ENCODE measurements at places on chromosomes 2 and 18.

GRCh38 chr2:63073994-63074393, 23.4 kb downstream of the OTX1 start:
- DNase-seq = no peak

DNA sequence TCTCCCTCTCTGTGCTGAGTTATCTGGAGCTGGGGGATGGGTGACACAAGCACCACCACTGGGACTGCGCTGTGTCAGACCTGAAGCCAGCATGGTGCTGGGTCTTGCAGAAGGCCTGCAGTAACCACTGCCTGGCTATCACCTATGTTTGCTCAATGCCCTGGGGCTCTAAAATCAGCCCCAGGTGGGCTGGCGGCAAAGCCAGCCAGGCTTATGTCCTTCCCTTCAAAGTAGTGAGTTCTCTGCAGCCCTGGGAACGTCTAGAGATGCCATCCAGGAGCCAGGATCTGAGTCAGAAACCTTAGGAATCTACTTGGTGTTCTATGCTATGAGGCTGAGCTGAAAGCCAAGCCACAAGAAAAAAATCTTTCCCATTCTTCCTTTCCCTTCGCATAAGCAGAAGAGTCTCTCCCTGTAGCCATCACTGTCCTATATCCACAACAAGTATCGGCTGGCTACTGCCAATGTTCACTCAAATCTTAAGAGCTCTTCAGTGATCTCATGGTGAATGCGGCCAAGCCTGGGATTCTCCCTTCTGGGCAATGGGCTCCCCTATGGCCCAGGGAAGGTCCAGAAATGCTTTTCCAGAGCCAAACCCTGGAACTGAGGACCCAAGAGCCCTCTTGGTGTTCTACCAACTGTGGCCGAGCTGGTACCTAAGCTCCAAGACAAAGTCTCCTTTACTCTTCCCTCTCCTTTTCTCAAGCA, 248.7 kb downstream of the ZNF385B start:
- no peak for DNase-seq

DNA sequence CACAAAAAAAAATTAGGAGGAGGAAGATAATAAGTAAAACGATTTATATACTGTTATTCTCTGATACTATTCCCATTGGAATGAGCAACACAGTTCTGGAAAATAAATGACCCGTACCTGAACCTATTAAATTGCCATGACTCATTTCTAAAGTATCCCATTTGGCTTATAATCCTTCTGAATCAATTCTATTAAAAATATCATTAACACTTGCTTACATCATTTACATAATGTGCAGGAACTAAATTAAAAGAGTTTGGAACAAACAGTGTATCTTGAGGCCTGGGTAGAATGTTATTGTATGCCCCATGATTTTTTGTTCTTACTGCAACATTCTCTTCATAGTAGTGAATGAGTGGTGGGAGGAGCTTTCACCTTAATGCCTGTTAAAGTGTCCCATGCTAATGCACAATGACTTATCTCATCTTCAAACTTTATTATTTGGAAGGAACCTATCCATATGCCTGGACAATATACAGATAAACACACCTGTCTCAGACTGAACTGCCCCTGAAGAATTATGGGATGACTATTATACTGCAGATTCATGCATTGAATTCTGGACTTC, 549.9 kb upstream of the ACVR2A start:
- DNase-seq = no peak

GRCh38 chr2:14554849-14555545, 77.5 kb upstream of the LRATD1 start:
- DNase-seq = no peak

DNA sequence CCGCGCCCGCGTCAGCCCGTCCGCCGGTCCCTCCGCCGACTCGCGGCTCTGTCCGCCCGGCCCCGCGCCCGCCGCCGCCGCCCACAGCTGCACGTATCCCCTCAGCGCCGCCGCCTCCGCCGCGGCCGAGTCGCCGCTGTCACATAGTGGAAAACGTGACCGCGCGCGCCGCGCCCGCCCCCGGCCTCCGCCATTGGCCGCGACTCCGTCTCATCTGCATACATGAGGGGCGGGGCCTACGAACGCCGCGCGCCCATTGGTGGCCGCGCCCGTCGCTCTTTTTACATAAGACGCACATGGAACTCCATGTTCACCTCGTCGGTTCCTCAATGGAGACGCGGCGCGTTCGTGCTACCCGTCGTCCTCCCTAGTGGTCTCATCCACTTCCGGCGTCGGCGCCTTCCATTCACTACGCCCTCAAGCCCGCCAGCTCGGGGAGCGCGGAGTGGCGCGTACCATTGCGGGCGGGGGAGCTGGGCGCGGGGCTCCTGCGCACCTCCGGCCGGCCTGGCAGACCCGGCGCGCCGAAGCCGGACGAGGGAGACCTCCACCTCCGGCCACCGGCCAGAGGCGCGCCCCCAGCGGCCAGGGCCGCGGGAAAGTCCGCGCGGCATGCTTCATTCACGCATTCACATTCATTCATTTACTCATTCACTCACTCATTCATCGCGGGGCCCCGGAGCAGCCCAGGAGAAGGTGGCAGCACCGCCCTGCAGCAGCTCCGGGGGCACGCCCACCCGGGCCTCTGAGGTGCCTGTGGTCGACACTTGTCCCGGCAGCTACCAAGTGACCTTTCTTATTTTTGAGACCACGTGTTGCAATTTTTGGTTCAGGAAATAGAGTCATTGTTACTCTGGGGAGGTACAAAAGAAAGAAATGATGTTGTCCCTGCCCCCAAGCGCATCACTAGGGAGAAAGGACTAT, 502 bp upstream of the PER2 start:
- peak; percentile 80 for DNase-seq

GRCh38 chr2:166516712-166517303, 22.8 kb upstream of the SCN7A start:
- no peak for DNase-seq

GRCh38 chr2:24307961-24308360, 52.4 kb downstream of the ITSN2 start:
- DNase-seq = no peak

GRCh38 chr18:58042826-58043490, 1.1 kb upstream of the NEDD4L start:
- DNase-seq = no peak

GRCh38 chr2:142180820-142181533, 50.2 kb upstream of the LRP1B start:
- DNase-seq = no peak

DNA sequence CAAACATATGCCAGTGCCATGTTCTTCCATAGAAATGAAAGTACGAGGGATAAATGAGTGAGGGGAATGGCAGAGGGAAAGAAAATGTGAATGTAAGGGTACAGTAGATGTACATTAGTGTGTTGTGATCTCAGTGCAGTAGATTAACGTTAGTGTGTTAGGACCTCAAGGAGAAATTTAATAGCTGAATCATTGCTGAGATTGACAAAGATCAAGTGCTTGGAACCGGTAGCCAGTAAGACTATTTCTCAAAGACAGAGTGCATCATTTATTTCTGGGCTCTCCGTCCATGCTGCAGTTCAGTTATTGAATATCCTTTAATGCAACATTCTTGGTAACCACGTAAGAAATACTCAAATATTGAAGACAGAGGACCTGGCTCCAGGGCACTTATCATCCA, 246.0 kb downstream of the PTPRM start:
- no peak for DNase-seq

DNA sequence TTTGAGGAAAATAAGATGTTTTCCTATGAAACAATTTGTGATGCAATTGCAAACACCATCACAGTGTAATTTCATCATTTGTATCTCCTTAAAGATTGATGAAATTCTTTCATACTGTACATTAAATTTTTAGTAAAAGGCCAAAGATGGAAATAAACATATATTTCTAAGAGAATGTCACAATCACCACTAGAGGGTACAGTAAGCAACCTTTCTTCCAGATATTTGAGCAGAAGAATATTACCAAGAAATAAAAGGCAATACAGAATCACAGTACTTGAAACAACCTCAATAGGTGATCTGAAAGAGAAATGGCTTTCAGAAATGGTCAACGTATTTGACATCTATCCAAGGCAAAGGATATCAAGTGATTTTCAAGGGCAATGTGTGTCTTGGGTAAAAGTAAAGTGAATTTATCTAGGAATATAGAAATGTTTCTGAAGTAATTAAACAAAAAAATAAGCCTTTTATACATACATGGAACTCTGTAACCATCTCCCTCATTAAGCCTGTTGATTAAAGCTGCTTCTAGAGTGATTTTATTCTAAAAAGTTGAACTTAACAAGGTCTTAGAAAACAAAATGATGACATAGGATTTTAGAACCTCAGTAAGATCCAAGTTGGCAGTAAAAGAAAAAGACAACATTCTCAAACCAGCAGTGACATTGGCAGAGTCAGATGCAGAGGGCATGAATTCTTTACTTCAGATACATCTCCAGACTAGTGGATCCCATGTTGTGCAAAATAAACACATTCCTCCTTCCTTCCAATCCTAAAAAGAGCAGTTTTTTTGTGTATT, 90.3 kb upstream of the SESTD1 start:
- DNase-seq = no peak

DNA sequence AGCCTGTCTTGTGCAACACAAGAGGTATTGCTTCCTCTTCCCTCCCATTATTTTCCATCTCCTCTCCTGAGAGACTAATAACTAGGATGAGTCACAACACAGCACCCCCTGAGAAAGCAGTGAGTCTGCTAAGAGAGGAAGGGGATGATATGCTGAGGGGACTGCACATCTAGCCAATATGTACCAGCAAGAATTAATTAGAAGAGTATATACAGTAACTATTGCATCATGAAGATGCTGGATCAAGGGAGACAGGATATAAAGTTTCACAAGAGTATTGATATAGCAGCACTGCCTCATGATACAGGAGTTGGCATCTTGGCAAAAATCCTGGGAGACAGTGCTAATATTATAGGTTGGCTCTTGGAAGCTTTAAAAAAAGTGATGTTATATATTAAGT, 289.9 kb upstream of the RBMS1 start:
- no peak for DNase-seq

- DNase-seq = no peak
Observed at GRCh38 chr2:237980751-237981150, 13.9 kb downstream of the UBE2F start.

- no peak for DNase-seq
Observed at GRCh38 chr2:57080035-57080434, 896.2 kb downstream of the CCDC85A start.

DNA sequence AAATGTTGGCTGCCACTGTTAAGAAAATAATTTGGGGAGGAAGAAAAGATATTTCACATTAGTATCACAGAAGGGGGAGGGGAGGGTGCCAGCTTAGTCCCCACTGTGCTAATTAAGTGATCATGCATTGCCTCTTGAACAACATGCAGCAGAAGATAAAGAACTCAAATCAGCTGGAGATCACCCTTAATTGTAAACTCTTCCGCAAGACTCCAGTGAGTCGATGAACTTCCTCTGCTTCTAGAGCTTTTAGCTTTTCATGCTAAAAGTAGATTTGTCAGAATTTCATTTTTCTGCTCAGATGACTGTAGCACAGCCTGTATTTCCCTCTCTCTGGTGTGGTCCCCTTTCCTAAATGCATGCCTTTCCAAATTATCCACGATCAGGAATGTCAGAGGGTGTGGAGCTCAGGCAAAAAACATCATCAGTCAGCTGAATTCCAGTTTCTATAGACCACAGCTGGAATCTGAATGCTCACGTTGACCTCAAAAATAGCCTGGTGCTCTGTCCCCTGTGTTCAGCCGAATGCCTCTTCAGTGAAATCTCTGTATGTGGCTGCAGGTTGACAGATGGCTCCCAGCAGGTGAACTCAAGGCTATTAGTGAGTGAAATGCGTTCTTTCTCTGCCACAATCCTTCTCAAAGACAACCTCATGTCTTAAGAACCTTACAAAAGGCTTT, 156.8 kb upstream of the UNC80 start:
- no peak for DNase-seq

GRCh38 chr2:76867854-76868253, 654.3 kb downstream of the LRRTM4 start:
- DNase-seq = no peak

DNA sequence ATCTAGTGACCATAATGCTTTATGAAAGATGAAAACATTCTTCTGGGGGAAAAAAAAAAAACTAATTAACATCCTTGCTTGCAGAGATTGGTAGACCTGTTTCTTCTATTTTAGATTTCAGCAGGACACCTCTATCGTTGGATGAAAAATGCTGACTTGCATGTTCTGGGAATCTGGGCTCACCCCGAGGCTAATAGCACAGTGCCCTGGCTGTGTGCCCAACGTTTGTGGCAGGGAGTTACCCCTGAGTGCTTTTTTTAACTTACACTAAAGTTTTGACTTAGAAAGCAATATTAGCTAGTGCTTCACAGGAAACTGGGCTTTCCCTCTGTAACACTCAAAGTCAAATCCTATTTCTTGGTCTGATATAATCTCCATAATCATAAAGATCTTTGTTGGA, 233.2 kb downstream of the SLC8A1 start:
- no peak for DNase-seq

DNA sequence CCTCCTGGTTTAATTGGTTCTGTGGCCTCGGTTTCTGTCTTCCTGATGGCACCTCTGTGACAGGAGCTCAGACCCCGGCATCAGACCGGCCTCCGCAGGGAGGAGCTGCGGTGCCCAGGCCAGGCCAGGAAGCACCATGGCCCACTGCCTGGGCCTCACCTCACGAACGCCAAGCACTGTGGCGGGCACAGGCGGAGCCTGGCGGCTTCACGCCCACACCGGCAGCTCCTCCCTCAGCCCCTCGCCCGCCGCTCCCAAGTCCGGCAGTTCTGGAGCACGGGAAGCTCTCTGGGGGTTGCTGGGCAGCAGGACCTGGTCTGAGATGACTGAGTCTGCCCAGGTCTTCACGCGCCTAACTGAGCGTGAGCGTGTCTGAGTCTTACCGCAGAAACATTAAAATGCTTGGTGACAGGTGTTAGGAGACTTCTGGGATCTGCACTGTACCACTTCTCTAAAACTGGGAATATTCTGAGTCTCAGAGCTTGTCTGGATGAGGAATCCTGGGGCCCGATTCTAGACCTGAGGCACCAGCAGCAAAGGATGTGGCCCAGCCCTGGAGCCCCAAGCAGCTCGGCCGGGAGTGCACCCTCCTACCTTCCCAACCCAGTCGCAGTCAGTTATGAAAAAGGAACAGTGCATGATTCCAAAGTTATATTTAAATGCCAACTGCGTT, 21.9 kb downstream of the RTP5 start:
- DNase-seq = peak; percentile 82

DNA sequence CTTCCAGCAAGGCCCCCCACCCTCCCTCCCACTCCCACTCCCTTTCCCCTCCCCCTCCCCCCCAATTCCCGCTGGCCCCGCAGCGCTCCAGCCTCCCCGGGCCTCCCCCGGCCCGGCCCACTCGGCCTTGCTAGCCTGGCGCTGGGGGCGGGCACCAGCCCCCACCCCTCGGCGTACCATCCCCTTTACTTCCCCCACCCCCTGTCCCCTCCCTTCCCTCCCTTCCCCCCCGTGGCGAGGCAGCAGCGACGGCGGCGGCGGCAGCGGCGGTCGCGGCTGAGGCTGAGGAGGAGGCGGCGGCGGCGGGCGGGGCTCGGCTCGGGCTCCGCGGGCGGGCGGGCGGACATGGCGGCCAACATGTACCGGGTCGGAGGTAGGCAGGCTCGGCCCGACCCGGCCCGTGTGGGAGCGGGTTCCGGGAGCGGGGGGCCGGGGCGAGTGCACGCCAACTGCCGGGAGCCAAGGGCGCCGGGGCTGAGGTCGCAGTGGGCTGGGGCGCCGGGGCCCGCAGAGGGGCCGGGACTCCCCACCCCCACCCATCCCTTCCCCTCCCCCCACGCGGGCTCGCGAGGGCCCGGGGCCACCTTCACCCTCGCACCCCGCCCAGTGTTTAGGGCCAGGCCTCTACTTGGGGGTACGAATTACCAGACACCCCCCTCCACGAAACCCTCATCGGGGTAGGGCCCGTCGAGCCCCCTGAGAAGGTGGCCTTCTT, at the start of gene MTA3:
Gene MTA3 (plus strand): TSS at position 232 of the 715 bp plus-strand sequence. CDS start 114 bp downstream, at position 346.
- no peak for DNase-seq

Measured in NCI-H2029 treated with DMSO at 0.1 percent for 48 hours (cell line).